ENCODE measurements at places on chromosomes 4 and X. TPM values are rescaled to one million over a fixed set of nuclear protein-coding genes. Genes with fewer than 3 reads are reported as not detected.

Gene GAGE2A
- not detected for total RNA-seq

Gene DDIT4L
- 0.56 TPM for total RNA-seq

Gene CFAP299
- not detected for total RNA-seq

DNA sequence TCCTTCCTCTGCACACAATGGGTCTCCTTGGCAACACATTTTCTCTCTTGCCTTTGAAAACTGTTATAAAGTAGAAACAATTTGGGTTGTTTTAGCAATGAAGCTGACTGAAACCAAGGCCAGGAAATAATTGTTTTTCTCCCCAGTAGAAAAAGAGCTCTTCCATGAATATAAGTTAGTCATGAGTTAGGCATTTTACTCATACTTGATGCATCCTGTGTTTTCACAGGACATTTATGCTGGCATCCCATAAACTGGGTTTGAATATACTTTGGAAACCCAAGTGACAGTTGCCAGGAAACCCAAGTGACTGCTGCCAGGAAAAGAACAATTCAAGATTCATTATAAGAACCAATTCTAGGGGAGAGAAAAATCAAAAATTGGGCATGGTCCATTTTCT is 128.6 kb upstream of the NPY2R start:
- H3K36me3 ChIP-seq: no peaks in the 10 kb centered on the region
- H3K27ac ChIP-seq: no peak overlapping the region
- no peaks in the 10 kb centered on the region for H3K4me1 ChIP-seq
- DNase-seq: no peak
- no peaks in the 10 kb centered on the region for H3K27me3 ChIP-seq

GRCh38 chrX:74923942-74924448 is 1.3 kb downstream of the NEXMIF start:
- peak overlapping the region; percentile 87 for H3K4me3 ChIP-seq
- no peaks in the 10 kb centered on the region for H3K36me3 ChIP-seq

DNA sequence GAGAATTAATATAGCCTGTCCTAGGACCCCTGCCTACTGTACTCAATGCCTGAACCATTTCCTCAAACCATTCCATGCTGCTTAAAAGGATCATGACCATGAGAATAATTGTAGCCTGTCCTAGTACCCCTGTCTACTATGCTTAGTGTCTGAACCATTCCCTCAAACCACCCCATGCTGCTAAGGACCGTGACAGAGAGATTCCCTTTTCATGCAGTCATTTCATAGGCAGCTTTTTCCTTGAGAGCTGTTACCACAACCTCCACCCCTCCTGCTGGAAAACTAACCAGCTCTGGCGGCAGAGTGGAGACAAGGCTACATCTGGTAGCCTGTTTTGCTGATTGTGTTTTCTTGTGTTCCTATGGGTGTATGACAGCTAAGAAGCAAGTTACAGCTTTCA is 174.9 kb upstream of the SMARCAD1 start:
- no peaks in the 10 kb centered on the region for H3K36me3 ChIP-seq
- no peak for DNase-seq
- H3K4me1 ChIP-seq: no peaks in the 10 kb centered on the region
- H3K27ac ChIP-seq: no peak overlapping the region
- H3K4me3 ChIP-seq: no peak overlapping the region

DNA sequence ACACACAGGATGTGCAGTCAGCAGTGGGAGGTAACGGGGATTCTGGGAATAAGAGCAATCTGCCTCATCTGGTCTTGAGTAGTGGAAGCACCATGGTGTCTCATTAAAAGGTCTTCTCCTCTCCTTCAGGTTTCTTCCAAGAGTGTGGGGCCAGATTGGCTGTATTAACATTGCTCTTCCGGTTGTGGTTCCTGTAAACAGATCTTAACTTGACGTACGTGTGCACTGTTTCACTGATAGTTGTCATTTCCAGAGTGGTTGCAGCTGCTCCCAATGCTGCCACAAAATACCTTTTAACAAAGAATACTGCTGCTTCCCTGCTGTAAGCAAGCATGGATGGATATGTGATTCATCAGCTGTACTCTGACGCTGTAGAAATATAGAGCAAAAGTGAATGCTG is 1443.4 kb upstream of the TENM3 start:
- no peak for DNase-seq
- H3K27ac ChIP-seq: no peak overlapping the region
- H3K27me3 ChIP-seq: no peaks in the 10 kb centered on the region
- no peaks in the 10 kb centered on the region for H3K4me1 ChIP-seq
- H3K4me3 ChIP-seq: no peak overlapping the region

- H3K27ac ChIP-seq: no peak overlapping the region
- H3K4me3 ChIP-seq: no peak overlapping the region
- H3K27me3 ChIP-seq: no peaks in the 10 kb centered on the region
- H3K36me3 ChIP-seq: no peaks in the 10 kb centered on the region
Observed at GRCh38 chr4:93605163-93605562, 223.4 kb upstream of the ATOH1 start.

DNA sequence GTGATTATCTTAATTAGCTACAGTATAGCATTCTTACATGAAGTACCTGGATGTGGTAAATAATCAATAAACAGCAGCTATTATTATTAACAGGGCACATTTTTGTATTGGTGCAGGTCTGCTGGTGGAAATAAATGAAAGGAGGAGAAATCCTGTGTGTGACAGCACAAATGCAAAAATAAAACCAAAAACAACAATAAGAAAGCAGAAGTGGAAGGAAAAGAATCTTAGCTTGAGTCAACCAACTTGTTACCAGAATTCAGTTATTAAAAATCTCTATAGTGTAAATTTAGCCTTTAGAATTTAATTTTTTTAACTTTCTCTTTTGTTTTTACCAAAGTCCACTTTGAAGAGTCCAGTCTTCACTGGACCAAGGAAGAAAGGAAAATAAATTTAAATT is 63.1 kb upstream of the LSM6 start:
- no peaks in the 10 kb centered on the region for H3K36me3 ChIP-seq
- no peak for DNase-seq
- H3K27me3 ChIP-seq: peaks cover 10% of the 10 kb centered on the region

GRCh38 chrX:2351321-2351720 is 149.5 kb downstream of the DHRSX start:
- no peaks in the 10 kb centered on the region for H3K4me1 ChIP-seq
- DNase-seq: no peak
- peaks cover 29% of the 10 kb centered on the region for H3K36me3 ChIP-seq
- no peak overlapping the region for H3K27ac ChIP-seq

- DNase-seq: no peak
Observed at GRCh38 chr4:128334256-128334655, 46.6 kb upstream of the PGRMC2 start.

GRCh38 chr4:101192244-101192643 is 155.1 kb downstream of the PPP3CA start:
- no peak for DNase-seq
- peaks cover 7% of the 10 kb centered on the region for H3K4me1 ChIP-seq

DNA sequence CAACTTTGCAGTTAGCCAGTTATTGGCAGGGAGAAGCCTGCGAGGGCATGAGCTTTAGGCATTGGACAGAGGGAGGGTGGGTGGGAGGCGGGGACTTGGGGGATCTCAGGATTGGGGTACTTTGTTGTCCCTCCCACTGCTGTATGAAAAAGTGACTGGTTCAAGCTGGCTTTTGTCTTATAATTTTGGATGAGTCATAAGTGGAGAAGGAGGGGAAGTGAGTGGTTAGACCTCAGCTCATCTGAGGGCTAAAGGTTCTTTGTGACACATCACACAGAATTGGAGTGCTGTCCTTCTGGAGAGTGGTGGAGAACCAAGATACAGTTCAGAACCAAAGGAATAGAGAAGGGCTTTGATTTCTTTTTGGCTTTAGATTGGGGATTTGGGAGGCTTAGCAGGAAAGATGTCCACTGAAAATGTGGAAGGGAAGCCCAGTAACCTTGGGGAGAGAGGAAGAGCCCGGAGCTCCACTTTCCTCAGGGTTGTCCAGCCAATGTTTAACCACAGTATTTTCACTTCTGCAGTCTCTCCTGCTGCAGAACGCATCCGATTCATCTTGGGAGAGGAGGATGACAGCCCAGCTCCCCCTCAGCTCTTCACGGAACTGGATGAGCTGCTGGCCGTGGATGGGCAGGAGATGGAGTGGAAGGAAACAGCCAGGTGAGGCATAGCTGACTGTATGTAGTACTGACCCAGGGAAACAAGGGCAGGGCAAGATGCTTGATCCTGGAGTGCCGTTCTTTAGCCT is at the start of gene SLC4A4:
Gene SLC4A4 (plus strand): TSS at position 175 of the 748 bp plus-strand sequence.
- H3K27me3 ChIP-seq: peaks cover 4% of the 10 kb centered on the region
- H3K36me3 ChIP-seq: no peaks in the 10 kb centered on the region
- peaks cover 3% of the 10 kb centered on the region for H3K4me1 ChIP-seq
- H3K4me3 ChIP-seq: no peak within 1 kb of the TSS
- peak; percentile 60 for DNase-seq

DNA sequence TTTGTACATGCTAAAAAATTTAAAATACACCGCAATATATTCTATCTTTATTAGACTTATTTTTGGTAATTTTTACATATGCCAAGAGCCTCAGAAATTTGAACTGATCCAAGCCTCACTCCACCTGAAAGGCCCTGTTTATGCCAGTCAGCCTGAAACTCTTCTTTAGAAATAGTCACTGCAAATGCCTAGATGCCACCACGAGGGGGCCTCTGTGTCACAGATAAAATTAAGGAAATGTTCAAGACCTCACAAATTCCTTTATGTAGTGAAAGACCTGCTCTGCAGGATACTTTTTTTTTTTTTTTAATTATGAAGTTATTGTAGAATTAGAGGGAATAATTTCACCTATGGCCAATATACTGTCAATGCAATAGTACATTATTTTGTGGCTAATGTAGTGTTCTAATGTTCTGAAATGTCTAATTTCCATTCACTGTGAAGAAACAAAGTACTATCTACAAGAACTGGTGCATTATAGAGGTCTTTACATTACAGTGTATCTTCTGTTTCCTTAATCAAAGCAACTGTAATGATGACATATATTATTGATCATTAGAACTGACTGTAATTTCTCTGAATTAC is 69.8 kb downstream of the DTHD1 start:
- H3K4me1 ChIP-seq: peaks cover 34% of the 10 kb centered on the region
- H3K36me3 ChIP-seq: no peaks in the 10 kb centered on the region
- peak; percentile 92 for DNase-seq
- H3K4me3 ChIP-seq: no peak overlapping the region
- H3K27me3 ChIP-seq: peaks cover 6% of the 10 kb centered on the region

DNA sequence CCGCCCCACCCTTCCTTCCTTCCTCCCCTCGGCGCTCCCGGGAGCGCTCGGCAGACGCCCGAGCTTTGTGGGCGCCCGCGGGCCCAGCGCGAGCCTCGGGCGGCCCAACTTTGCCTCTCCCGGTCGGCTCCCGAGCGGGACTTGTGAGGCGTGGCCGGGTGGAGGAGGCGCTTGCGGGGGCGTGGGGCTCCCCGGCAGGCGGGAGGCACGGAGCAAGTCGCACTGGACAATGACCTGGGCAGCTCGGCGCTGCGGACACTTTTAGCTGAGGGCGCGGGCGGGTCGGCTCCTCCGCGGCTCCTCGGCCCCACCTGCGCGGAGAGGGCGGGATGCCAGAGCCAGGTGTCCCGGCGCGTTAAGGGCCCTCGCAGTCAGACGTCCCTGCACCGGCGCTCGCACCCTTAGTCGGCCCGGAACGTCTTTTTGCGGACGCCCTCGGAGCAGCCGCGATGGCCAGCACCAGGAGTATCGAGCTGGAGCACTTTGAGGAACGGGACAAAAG is 385 bp downstream of the DCLK2 start:
- peaks cover 52% of the 10 kb centered on the region for H3K27me3 ChIP-seq
- peak overlapping the region; percentile 39 for H3K4me3 ChIP-seq
- DNase-seq: peak; percentile 60
- no peaks in the 10 kb centered on the region for H3K36me3 ChIP-seq
- H3K27ac ChIP-seq: no peak overlapping the region

- H3K4me1 ChIP-seq: no peaks in the 10 kb centered on the region
- no peak for DNase-seq
- H3K36me3 ChIP-seq: no peaks in the 10 kb centered on the region
- H3K4me3 ChIP-seq: no peak overlapping the region
Observed at GRCh38 chr4:85028910-85029309, 62.4 kb upstream of the WDFY3 start.

GRCh38 chrX:153981231-153981630 is 8.7 kb downstream of the TMEM187 start:
- DNase-seq: no peak
- H3K4me1 ChIP-seq: peaks cover 34% of the 10 kb centered on the region
- H3K36me3 ChIP-seq: no peaks in the 10 kb centered on the region
- peak overlapping the region; percentile 97 for H3K27ac ChIP-seq
- H3K27me3 ChIP-seq: no peaks in the 10 kb centered on the region

DNA sequence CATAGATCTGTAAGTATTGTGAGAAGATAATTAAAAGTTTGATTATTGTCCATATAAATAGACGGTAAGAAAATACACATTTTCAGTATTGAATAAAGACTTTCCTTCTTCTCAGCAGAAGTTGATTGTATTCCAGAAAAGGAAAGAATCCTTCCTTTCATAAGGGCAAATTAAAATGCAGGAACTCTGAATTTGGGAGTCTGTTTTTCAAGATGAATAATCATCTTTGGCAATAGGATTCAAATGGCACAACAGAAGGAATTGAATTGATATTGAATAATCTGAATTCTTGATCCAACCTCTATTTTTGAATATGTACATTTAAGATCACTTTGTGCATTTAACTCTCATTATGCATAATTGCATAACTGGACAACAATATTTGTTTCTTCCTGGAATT is 149.3 kb downstream of the DMD start:
- H3K27me3 ChIP-seq: no peaks in the 10 kb centered on the region
- no peaks in the 10 kb centered on the region for H3K36me3 ChIP-seq

DNA sequence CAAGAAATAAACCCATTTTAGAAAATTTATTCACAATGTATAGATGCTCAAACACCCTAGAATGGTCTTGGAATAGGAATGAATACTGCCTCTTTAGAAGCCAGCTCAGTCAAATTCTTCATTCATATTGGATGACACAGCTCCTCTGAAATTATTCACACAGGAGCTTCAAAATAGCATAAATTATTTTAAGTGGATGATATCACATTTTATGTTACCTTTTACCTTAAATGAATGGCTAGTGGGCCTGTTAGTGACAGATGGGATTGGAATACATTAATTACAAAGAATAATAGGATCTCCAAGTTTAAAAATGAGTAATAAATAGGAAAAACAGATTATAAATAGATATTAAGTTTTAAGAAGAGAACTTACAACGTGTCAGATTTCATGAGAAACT is 184.4 kb downstream of the GABRB1 start:
- H3K4me3 ChIP-seq: no peak overlapping the region
- no peaks in the 10 kb centered on the region for H3K27me3 ChIP-seq
- H3K27ac ChIP-seq: no peak overlapping the region
- no peaks in the 10 kb centered on the region for H3K4me1 ChIP-seq
- H3K36me3 ChIP-seq: no peaks in the 10 kb centered on the region
- DNase-seq: no peak

DNA sequence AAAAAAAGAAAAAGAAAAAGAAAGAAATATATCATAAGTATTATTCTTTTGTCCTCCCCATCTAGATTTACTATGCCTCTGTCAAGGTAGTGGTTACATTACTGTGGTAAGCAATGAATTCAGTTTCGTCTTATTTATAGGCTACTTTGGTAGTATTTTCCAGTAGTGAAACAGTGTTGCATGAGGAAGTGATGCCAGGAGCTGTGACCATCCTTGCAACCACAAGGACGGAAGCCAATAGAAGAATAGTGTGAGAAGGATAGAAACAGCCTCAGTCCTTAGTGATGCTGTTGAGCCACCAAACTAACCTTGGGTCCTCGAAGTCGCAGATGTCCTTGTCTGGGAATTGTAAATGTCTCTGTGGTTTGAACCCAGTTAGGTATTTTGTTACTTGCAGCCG is 328.5 kb downstream of the PPP3CA start:
- DNase-seq: peak; percentile 66
- peak overlapping the region; percentile 36 for H3K4me3 ChIP-seq
- H3K27me3 ChIP-seq: no peaks in the 10 kb centered on the region
- H3K36me3 ChIP-seq: peaks cover 6% of the 10 kb centered on the region
- peaks cover 43% of the 10 kb centered on the region for H3K4me1 ChIP-seq
